Stimulated activated CD8-positive, alpha-beta memory T cell treated with anti-CD3 and anti-CD28 coated beads, Interleukin-4, amount 100 ng/mL, for 1 hour (primary cell): ENCODE measurements at places on chromosomes 3 and 15.

- DNase-seq = no peak
These were observed 61.5 kb downstream of the APBA2 start for GRCh38 chr15:28947221-28947674.

DNA sequence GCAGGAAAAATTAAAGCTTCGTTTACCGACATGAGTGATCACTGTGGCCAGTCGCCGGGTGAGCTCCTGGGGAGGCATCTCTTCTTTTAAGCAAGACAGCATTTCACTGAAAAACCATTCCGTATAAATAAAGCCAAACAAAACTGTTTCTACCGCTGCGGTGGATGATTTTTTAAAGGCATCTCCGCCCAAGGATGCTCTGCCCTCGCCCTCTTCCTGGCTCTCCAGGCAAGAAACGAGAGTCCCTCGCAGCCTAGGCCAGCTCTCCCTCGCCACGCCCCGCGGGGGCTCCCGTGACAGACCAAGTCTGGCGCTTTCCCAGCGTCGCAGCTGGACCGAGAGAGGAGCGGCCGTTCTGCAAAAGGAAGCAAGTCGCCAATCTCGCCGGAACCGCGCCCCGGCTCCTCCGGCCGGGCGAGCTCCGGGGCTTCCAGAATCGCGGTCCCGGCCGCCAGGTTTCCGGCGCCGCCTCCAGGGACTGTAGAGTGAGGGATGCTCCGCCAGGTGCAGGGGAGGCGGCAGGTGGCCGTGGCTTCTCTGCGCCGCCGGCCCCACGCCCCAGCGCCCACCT, 458 bp downstream of the MCF2L2 start:
- no peak for DNase-seq

GRCh38 chr15:83285979-83286553, 1.6 kb upstream of the BNC1 start:
- DNase-seq = no peak

GRCh38 chr3:108907194-108907593, 46.5 kb downstream of the GUCA1C start:
- no peak for DNase-seq

- no peak for DNase-seq
These were observed 228.4 kb downstream of the MAGI1 start for GRCh38 chr3:65810302-65810701.

DNA sequence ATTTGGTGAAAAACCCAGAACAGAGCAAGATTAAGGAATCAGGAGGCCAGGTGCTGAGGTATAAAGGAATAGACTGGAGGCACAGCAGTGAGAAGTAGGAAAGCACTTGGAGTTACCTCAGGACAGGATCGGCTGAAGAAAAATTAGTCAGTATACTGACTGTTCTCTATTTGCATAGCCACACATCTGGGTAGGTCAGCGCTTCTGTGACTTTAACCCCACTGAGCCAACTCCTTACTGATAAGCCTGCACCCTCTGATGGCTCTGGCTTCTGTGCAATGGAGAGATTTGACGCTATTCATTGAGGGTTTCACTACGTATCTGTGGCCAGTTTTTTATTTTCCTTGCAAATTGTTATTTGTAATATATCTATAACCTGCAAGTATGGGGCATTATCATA, 22.3 kb downstream of the MECOM start:
- no peak for DNase-seq
